ENCODE measurements at places on chromosomes 4 and X.

DNA sequence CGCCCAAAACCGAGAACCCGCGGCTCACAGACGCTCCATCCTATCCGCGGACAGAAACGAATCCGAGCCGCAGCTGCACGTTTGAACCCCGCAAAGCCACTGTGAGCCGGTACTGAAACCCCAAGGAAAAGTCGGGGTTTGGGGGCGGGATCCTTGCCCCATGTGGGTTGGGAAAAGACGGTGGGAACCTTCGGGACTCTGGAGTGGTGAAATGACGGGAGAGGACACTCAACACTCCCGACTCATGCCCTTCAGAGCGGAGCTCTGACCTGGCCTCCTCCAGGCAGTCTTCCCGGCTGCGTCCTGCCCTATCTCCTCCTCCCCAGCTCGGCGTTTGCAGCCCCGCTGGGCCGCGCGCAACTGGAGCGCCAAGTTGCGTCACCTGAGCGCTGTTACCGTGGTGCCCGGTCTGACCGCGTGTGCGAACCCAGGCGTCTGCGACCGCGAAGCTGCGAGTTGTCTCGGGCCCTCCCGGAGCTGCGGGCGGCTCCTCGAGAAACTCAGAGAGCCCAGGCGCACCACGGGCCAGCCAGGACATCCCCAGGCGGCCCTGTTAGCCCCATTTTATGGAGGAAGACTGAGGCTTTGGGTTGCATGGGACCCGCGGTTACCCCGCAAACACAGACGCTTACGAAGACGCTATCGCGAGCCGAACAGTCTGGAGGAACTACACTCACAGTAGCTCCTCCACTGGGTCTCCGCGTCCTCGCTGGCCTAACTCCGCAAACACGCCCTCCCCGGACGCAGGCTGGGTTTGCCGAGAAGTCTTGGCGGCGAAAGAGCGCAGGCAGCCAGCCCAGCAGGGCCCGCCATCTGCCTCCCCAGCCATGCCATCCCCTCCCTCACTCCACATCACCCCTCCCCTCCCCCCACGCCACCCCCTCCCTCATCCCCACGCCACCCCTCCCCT lies 20.3 kb upstream of the HMX1 start:
- DNase-seq: no peak

DNA sequence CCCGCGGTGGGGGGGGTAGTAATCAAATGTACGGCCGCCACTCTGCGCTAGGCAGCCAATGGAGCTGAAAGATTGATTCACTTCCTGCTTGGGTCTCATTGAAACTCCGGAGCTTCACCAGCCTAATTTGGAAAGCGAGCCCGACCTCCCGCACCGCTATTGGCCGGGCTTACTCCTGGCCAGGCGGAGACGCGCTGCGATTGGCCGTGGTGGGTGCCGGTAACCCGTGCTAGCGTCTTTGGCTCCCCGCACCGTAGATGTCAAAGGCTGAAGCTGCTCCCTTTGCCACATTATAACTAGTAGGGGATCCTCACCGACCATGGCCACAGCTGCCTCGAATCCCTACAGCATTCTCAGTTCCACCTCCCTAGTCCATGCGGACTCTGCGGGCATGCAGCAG lies at the start of gene POU3F4:
Gene POU3F4 (plus strand): TSS at position 285 of the 400 bp plus-strand sequence. CDS start 35 bp downstream, at position 320.
- no peak for DNase-seq

DNA sequence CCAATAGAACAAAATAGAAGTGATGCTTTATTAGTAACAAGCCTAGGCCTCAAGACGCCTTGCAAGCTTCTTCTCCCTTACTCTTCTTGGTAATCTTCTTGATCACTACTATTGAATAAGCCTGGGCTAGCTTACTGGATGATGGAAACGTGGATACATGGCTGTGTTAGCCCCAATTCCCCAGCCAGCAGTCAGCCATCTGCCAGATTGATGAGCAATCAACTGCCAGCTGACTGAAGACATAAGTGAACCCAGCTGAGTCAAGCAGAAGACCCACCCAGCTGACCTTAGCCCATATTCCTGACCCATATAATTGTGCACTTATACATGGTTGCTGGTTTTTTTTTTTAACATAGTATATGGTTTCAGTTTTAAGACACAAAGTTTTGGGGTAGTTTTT lies 130.4 kb downstream of the DHX15 start:
- no peak for DNase-seq

- DNase-seq: peak; percentile 7
These were observed 227.4 kb downstream of the SLC7A11 start for GRCh38 chr4:138014590-138015288.

DNA sequence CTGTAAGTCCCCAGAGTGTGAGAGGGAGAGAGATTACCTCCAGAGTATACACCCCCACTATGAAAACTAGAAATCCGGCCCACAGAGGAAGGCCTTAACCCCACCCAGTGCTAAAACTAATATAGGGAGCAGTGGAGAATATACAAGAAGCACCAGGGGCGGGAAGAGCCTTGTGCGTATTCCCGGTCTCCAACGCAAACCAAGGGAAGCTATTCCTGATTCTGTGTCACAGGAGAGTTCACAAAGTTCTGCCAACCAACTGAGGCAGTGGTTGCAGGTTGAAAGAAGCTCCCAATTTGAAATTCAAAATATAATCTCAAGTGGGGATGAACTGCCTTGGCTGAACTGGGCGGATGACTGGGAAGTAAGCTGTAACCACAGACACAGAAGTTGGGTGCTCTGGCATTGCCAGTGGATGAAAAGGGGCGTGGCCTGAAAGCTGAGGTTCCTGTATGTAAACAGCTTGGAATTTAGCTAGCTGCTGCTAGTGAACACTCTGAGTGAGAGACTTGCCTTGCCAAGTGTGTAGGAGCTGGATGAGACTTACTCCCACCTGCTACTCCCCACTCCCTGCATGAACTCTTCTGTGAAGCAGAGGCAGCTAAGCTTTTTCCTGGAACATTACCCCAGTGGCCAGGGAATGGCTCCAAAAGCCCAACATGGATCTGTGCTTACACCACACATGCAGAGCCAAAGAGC lies 32.7 kb downstream of the ELF2 start:
- no peak for DNase-seq

- DNase-seq: no peak
These were observed 12.7 kb downstream of the ACOX3 start for GRCh38 chr4:8427761-8428287.

DNA sequence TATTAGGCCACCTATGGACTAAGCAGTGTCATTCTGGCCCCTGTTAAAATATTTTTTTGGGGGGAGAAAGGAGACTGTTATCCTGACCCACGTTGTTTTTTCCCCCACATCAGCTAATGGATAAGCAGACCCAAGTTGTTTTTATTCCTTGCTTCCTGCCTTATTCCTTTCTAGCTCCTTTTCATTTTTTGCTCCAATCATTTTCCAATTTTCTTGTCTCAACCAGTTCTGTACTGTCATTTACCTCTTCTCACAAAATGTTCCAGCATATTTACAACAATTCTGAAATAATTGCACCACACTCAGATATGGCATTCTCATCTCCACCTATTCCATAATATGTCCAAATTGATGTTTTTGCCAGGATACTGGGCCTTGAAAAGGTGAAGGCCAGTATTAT lies 150.3 kb downstream of the NEXMIF start:
- DNase-seq: no peak

- DNase-seq: no peak
These were observed 139.8 kb downstream of the BCOR start for GRCh38 chrX:39957816-39958566.

GRCh38 chr4:107665001-107665400 lies 55.0 kb downstream of the PAPSS1 start:
- DNase-seq: no peak

- no peak for DNase-seq
These were observed 67.6 kb upstream of the SLC7A3 start for GRCh38 chrX:70998411-70999027.
